Stimulated activated naive CD4-positive, alpha-beta T cell (primary cell): ENCODE measurements at places on chromosomes 5 and 9.
A peak's percentile ranks its signal among the peaks of the same experiment; 100 is the strongest.

- DNase-seq: no peak
Measured at GRCh38 chr9:130933114-130934046, 5.7 kb downstream of the FIBCD1 start.

GRCh38 chr5:135441350-135441831 is 5.8 kb downstream of the DCANP1 start:
- no peak for DNase-seq

DNA sequence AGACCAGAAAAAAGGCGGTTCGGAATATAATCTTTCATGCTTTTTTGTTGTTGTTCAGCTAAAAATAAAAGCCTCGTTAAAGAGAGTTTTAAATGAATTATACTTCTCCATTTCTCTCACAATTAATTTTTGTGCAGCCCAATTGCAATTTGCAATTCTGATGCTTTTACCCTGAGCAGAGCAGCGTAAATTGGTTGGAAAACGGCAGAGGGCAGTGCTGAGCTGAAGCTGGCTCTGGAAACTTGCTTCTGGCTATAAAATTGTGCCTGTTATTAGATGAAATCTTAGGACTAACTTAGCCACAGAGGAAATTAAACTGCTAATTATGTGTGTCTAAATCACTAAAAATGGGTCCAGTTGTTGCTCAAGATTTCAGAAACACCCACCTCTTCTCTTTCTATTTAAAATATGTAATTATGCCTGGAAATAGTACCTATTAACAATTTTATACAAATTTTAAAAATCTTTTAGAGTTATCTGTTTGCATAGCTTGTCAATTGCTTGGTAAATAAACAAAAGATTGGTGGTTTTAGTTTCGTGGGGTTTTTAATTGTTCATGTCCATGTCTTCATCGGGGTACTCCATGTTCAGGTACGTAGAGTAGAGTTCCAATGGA is 441.8 kb upstream of the TLE4 start:
- no peak for DNase-seq

DNA sequence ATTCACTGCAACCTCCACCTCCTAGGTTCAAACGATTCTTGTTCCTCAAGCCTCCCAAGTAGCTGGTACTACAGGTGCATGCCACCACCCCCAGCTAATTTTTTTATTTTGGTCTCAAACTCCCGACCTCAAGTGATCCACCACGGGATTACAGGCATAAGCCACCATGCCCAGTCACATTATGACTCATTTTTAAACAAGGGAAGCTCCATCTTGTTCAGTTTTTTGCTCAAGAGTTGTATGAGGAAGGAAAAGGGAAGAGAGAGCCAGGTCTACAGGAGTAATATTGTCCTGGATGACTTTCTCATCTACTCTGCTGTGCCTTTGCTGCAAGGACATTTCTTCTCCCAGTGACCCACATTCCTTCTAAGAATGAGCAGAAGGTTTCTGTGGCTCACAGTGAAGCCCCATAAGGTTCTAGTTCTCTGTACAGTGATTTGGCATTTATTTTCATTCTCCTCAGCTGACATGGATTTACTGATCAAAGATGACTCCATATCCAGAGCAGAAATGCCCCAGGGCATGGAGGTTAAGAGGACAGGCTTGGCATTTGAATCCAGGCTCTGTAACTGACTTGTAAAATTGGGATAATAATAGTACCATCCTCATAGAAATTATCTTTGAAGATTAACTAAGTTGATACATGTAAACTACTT is 153.5 kb downstream of the CDH6 start:
- no peak for DNase-seq

- DNase-seq: no peak
Measured at GRCh38 chr9:90942555-90942954, 140.9 kb downstream of the SYK start.

- no peak for DNase-seq
Measured at GRCh38 chr9:98457726-98458370, 202.4 kb upstream of the TBC1D2 start.

DNA sequence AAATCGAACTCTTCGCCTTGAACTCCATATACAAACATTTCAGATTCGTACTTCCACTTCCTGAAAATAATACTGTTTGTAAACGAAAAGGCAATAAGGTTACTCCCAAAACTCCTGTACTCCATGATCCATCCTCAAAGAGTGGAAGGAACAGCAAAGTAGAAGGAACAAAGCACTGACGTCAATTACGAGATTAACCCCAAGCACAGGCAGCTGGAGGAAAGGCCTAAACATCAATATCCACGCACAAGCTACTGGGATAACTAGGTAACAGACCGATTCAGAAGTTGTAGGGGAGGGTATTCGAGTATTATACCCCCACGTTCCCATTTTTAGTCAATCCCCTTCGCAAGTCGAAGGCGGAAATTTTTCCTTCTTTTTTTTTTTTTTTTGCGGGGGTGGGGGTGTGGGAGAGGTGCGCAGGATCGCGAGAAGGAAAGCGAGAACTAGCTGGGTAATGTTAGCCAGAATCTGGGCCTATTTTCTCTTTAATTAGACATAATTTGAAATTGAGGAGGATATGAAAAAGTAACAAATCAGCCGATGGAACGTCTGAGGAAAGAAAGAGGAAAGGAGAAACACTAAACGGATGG is 909 bp downstream of the AFF4 start:
- peak; percentile 31 for DNase-seq

GRCh38 chr5:136491806-136492205 is 126.5 kb upstream of the TRPC7 start:
- DNase-seq: no peak

DNA sequence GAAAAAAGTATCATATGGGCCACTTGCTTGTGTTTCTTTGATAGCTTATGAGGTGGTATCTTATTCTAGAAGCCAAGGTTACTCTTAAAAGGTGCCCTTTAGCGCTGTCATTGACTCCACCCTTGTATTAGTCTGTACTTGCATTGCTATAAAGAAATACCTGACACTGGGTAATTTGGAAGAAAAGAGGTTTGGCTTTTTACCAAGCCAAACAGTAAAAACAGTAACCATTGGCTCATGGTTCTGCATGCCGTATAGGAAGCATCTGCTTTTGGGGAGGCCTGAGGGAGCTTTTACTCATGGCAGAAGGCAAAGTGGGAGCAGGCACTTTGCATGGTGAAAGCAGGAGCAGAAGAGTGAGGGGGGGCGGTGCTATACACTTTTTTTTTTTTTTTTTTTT is 87.4 kb downstream of the TEK start:
- DNase-seq: no peak

DNA sequence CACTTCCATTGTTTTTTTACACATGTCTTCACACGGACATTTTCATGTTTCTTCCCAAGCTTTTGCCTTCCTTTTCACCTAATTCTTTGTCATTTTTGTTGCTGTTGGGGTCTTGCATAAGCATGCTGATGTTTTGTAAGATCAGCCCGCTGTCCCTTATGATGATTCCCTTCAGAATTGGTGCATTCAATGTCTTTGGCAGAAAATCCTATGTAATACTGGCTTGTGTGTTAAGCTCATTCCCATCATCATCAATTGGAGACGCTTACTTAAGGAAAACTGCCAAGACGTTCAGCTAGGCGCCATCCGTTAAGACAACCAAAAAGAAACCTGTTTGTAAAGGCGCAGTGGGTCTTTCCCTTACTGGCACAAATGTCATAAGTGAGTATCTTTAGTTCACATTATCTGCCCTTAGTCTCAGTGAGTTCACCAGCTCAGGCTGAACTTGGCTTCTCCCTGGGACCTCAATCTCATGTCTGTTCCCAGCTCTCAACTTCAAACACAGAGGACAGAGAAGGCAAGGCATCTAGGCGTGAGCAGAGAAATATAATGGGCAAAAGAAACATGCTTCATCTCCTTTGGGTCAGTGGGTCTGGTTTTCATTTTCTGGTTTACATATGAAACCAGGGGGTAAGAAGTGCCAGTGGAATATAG is 97.9 kb downstream of the EFNA5 start:
- no peak for DNase-seq

- no peak for DNase-seq
Measured at GRCh38 chr9:97557606-97558095, 56.2 kb downstream of the TMOD1 start.

DNA sequence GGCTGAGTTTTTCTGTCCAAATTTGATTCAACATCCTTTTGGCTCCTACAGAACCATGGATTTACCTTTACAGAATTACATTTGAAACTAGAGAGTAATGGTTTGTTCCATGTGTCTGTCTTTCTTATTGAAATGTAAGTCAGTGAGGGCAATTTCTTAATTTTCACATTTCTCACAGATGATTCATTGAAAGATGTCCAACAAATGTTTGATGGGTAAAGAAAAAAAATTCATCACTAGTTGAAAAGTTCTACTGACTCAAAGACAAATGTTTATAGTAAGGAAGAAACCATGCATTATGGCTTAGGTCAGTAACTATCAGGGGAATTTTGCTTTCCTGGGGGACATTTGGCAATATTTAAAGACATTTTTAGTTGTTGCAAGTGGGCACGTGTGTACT is 131.6 kb upstream of the TRPM3 start:
- DNase-seq: no peak

GRCh38 chr9:109918339-109919163 is 138.6 kb downstream of the PALM2AKAP2 start:
- DNase-seq: no peak

GRCh38 chr5:38554861-38555260 is 1.6 kb downstream of the LIFR start:
- no peak for DNase-seq

GRCh38 chr5:75721573-75721972 is 4.3 kb upstream of the POC5 start:
- DNase-seq: no peak
